ENCODE measurements at places on chromosomes 2 and 18.

GRCh38 chr2:199734011-199734410 is 117.0 kb downstream of the FTCDNL1 start:
- no peak for DNase-seq

- DNase-seq = no peak
These were observed 437.7 kb downstream of the SATB2 start for GRCh38 chr2:199019898-199020507.

DNA sequence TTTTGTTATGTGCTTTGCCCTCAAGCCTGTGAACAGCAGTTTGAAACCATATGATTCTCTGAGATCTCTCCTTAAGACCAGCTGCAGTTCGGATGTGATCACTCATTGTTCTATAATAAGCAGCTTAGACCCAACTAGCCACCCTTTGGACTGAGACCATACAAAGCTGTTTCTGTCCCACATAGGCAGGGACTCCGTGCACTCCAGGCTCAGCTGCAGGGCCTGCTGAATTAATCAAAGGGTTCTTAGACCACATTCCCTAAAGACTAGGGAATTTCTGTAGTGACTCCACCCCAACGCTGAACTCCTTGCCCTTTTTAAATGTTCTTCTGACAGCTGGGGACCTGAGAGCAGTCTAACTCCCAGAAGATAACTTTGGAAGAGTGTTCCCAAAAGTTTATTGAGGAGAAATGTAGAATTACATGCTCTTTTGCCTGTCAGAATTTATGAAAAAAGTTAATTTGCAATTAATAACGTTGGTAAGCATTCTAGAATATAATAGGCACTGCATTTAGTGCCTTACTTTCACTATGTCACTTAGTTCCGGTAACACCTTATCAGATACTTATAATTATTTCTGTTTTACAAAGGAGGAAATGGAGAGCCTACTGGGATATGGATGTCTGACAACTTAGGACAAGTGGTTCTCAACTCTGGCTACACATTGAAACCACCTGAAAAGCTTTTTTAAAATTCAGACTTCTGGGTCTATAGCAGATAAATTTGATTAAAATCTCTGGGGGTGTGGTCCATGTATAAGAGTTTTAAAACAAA is 42.3 kb downstream of the GULP1 start:
- DNase-seq = no peak

DNA sequence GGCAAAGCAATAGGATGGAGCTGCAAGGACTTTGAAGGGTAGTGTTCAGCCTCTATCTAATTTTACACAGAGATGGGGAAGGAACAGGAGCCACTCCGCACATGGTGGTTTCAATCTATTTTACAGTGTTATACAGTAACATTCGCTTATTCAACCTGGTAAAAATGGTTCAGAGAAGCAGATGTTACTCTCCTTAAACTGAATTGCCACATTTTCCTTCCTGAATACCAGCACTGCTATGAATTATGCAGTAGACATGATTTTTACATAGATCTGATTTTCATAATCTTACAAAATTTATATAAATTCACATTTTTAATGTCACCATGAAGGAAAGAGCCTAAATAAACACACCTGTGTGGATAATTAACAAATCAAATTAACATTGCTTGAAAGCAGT is 85.0 kb downstream of the ITGA4 start:
- no peak for DNase-seq

- DNase-seq = no peak
These were observed 121.3 kb downstream of the AGAP1 start for GRCh38 chr2:235614900-235615712.

Measured in naive thymus-derived CD4-positive, alpha-beta T cell (primary cell).